ENCODE measurements at places on chromosomes 12 and 14.

DNA sequence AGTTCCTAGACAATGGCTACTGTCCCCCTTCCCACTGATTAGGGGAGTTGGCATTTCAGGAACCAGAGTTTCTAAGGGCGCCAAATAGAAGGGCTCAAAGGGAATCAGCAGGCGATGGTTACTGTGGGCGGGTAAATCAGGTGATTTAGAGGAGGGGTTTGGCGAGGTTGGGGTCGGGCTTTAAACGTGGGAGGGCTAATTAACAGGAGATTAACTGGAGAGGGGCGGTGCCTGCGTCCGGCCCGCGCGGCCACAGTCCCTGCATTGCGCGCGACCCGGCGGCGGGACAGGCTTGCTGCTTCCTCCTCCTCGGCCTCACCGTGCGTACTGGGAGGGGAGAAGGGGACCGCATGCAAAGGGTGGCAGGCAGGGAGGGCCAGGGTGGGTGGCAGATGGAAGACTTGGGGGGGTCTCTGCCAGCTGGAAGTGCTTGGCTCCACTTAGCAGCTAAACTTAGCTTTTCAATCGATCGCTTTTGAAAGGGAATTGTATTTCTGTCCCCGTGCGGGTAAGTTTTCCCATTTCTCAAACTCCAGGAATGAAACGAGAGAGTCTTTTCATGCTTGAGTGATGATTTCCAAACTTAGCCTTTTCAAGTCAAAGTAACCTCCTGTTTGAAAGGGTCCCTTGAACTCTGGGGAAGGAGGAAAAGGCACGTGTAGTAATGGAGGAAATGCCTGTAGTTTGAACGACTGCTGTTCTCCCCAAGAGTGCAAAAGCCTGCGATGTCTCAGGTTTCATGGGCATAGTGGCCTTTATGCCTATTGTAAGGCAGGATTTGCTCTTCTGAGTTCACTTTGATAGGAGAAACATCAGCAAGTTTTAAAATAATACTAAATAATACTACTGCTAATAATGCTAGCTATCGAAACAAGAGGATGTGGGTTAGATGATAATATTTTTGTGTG is at the start of gene MGST1:
TSS of gene MGST1 (plus strand) at position 255 of the 908 bp plus-strand sequence. CDS start 6,608 bp downstream, outside the sequence.
- DNase-seq, result peak; percentile 47

DNA sequence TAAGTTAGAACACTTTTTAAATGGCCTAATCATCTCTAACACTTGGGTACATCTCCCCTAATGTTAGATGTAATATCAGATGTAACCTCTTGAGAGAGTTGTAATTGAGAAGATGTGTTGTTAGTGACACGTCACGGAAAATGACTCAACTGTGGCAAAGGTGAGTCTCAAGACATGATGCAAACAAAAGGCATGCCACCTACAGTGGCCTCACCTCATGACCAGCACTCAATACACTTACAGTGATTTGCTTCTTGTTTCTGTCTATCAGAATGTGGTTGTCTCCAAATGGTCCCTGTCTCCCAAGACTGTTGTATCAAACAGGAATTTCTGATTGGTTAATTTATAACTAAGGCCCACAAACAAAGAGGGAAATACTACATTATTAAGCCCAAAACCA is 91.2 kb downstream of the SLC25A21 start:
- no peak for DNase-seq

DNA sequence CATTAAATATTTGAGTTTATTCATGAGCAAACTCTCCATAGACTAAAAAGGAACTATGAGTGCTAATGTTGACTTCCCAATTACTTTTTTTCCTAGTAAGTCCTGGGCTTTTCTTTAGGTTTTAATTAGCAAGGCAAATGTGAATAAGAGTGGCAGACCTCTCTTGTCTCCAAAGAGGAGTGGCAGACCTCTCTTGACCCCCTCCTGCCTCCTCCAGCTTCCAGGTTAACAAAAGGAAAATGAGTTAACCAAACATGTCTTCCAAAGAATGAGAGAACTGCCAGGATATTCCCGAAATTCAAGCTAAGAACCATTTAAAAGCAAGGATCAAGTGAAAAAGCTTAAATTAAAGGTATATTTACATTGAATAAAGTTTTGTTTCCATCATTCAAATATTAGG is 253.2 kb downstream of the MDGA2 start:
- DNase-seq, result no peak

- no peak for DNase-seq
These were observed 31.9 kb upstream of the RASSF8 start for GRCh38 chr12:25926536-25926935.

- no peak for DNase-seq
These were observed 16.4 kb downstream of the DAO start for GRCh38 chr12:108896336-108896735.

GRCh38 chr14:99544991-99545390 is 59.0 kb downstream of the CCDC85C start:
- DNase-seq, result no peak

DNA sequence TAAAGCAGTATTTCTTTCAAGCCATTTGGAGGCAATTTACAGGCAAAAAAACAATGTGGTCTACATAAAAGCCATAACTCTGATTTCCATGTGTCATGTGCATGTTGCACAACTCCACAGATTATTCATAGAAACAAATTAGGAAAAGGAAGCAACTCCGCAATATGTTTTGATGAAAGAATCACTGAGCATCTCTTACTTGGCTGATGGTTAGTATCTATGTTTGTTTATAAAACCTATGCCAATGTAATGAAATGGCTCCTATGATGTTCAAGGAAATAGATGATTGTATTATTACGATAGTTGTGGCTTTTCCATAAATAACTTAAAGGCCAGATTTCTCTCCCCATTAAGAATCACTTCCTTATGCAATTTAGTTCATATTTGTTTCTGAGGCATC is 373.7 kb downstream of the CCDC91 start:
- no peak for DNase-seq

- no peak for DNase-seq
These were observed 84.3 kb downstream of the DYRK2 start for GRCh38 chr12:67732857-67733256.

DNA sequence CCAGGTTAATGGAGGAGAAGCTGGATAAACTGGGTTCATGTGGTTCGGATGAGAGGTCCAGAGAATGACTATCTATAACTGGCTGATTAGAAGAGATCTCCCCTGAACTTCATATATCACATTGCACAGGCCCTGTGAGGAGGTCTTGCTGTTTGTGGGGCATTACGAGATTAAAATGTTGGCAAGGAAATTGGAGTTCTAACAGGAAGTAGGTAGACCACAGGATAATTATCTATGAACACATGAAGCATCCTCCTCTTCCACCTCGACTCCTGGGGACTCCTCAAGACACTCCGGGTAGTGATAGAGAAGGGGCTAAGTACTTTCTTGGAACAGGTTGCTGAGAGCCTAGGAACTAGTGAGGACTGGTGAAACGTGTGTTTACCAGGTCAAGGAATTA is 418.8 kb downstream of the KCNH5 start:
- no peak for DNase-seq

- peak; percentile 72 for DNase-seq
These were observed at the start of gene ARID2 for GRCh38 chr12:45729233-45730083. Gene ARID2 (plus strand): TSS chr12:45729706. CDS start chr12:45729837, 131 bp downstream.

DNA sequence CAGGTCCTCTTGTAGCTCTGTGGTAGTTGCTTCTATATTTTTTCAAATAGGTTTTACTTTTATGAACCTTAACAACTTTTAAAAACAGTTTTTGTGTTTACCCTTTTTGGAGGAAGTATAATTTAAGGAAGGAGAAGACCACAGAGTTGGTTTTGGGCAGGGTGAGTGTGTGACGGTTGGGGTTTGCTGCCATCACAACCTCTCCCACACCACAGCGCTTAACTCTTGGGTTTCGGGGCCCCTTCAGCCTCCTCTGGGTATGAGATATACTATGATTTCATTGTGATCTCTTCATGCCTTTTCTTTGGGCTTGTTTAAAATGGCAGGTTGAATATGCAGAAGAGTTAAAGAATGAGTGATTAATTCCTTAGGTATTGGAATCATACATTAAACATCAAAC is 228.7 kb upstream of the CRY1 start:
- DNase-seq, result no peak

Data from NCI-H1105 treated with DMSO at 0.1 percent for 48 hours (cell line).